ENCODE measurements at places on chromosomes 12 and 14.
A peak's percentile ranks its signal among the peaks of the same experiment; 100 is the strongest.

GRCh38 chr12:132006056-132006680, 56.4 kb downstream of the EP400 start:
- no peak for DNase-seq

- peak; percentile 27 for DNase-seq
These were observed 581 bp downstream of the PAPOLA start for GRCh38 chr14:96502621-96503305.

DNA sequence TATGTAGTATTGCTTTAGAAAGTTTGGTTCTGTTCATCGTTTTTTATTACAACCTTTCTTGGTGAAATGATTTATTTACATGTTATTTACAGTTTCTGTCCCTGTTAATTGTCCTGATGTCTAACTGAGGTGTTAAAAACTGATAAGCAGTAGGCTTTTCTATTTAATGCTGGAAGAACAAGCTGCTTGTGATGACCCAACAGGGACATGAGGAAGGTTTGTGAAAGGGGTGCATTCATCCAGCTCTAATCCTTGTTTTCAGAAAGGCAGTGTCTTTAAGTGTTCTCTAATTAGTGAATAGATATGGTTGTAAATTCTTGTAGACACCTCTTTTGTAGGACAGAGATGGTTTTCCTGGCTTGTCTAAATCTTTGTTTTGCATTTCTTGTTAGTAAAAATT, 191.4 kb downstream of the FOXA1 start:
- DNase-seq = no peak

GRCh38 chr14:24677956-24678355, 44.0 kb upstream of the GZMB start:
- no peak for DNase-seq

DNA sequence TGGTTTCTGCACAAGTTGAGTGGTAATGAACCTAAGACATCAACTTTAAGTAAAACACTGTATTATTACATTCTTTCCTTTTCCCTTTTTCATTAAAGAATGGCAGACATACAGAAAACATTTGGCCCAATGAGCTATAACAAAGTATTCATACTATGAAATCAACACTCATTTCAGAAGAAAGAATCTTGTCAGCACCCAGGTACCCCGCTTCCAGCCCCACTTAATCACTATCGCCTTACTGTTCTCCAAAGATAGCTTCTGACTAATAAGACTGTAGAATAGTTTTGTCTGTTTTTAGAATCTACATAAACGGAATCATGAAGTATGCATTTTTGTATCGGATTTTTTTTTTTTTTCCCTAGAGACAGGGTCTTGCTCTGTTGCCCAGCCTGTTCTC, 9.5 kb downstream of the CNTN1 start:
- DNase-seq = no peak

DNA sequence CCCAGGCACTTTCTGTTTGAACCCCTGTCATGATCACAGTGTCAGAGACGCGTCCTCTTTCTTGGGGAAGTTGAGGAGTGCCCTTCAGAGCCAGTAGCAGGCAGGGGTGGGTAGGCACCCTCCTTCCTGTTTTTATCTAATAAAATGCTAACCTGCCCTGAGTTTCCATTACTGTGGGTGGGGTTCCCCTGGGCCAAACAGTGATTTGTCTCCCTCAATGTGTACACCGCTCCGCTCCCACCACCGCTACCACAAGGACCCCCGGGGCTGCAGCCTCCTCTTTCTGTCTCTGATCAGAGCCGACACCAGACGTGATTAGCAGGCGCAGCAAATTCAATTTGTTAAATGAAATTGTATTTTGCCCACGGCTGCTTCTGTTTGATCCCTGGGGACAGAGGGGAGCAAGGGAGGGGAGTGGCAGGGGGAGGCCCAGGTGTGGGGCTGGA, 5.1 kb downstream of the SHMT2 start:
- no peak for DNase-seq

GRCh38 chr12:70556179-70556869, 80.9 kb downstream of the PTPRB start:
- no peak for DNase-seq

DNA sequence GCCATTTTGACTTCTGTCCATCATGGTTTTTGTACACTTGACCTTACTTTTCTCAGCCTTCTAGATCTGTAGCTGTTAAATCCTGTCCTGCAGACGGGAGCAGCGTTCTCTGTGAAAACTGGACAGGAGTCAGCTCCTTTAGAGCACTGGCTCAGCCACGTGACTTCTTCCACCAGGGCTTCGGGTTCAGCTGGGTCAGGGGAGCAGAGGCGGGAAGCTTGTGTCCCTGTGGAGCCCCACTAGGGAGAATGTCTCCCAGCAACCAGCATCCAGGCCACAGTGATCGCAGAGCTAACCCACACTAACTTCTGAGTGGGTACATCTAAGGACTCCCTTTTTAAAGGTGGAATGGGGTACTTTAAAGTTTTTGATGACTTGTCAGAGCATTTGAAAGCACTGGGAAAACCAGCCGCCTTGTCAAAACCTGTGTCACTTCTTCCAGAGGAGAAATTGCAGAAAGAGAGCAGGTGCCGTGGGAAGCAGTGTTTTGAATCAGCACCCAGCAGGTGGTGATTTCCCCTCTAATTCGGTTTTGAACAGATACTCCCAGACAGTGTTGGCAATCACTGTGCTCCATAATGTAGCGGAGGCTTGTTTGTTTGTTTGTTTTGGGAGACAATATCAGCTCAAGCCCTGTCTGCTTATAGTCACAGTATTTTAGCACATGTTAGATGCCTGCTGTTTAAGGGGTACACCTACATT, 17.9 kb downstream of the DERA start:
- DNase-seq = no peak

GRCh38 chr12:82458101-82458500, 99.8 kb downstream of the METTL25 start:
- DNase-seq = no peak

GRCh38 chr12:11769723-11770514, 120.4 kb downstream of the ETV6 start:
- no peak for DNase-seq

GRCh38 chr12:5648692-5649359, 216.9 kb downstream of the NTF3 start:
- DNase-seq = no peak

DNA sequence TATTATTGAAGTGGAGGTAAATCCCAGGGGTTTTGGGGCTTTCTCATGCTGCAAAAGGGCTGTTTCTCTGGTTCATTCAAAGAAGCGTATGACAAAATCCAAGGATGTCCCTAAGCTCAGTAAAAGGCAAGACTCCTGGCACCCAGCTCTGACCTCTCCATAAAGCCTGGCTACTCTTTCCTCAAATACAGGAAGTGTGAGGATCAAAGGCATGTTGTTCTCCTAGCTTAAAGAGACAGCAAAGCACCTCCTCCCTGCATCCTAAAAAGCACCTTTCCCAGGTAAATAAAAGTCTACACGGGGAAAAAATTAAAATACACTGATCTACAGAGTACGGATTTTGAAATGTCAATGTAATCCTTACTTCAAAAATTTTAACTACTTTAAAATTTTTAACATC, 118.6 kb downstream of the LMNTD1 start:
- no peak for DNase-seq

DNA sequence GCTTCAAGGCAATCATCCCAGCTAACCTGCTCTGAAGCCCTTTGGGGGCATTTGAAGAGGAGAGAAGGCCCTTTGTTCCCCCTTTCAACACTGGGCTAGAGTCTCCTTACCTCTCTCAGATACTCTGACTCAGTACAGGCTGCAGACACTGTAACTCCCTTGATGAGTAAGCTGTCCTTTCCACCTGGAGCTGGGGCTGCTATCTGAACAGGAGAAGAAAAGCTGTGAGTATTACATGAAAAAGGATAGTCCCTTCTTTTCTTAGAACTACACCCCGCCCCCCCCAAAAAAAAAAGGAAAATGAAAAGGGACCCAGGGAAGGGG, 186.6 kb upstream of the PLEKHG7 start:
- DNase-seq = no peak

DNA sequence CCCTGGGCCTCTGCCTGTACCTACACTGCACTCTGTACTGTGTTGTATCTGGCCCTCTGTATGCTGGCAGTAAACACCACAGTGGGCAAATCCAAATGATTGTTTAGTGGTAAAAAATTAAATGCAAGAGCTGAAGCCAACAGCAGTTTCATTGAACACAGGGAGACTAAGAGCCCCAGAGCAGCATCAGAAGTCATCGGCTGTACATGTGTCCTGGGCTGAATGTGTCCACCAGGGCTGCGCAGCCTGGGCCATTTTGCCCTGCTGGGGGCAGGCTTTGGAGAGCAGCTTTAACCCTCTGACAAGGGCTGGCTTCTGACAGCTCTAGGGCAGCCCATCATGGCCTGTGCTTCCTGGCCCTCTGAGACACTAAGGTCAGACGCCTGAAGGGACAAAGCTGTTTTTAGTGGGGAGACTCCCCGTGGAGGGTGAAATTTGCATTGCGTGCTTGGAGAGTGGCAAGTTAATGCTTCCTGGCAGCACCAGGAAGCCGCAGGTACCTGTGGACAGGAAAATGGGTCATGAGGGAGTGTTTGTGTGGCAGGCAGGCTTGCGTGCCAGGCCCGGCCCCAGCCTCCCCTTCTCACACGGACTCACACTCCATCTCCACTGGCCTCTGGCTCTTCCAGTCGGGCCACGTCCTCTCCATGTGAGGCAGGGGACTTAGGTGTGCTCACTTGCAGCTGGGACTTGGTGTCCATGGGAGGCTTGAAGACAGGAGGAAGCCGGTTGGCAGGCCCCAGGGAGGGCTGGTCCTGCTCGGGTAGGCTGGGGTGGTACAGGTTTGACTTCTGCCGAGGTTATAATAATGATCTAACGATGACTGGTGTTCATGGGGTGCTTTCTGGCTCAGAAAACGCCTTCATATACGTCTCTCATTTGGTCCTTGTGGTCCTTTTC, 150.1 kb downstream of the TSPAN9 start:
- no peak for DNase-seq

Data from activated naive CD4-positive, alpha-beta T cell treated with Interleukin-2 at 50 U/mL for 16 hours (primary cell).